Stimulated activated naive B cell treated with anti-CD40 and anti-IgM and Interleukin-4, amounts not matched to agents 10 μg/mL and 1 μg/mL and 100 μg/mL, for 72 hours (primary cell): ENCODE measurements at places on chromosomes 1 and 21.

DNA sequence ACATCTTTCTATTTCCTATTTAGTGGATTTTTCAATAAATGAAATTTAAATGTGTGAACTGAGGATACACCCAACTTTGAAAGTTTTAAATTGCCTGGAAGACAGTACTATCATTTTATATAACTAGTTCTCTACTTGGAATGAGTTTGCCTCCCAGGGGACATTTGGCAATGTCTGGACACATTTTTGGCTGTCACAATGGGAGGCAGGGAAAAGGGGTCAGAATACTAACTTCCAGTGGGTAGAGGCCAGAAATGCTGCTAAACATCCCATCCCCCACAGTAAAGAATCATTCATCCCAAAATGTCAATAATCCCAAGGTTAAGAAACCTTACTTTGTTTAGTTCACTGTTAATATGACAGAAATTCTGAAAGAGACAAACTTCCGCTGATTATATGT lies 13.2 kb upstream of the NRAS start:
- DNase-seq: no peak

- no peak for DNase-seq
Measured at GRCh38 chr1:217090060-217090911, 367.1 kb upstream of the ESRRG start.

DNA sequence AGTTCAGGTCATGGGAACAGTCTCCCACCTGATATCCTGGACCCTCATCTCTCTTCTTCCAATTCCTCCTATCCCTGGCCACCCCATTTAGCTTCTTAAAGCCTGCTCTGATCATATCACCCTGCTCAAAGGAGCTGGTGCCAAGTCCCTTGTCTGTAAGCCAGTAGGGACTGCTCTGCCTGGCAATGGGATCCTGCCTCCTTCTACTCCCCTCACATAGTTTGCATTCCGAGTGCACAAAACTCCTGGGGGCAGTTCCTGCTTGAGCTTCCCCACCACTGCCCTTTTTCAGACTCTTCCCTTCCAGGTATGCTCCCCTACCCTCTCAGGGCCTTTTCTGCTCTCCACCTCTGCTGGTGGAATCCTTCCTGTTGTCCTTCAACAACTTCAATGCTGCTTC lies 48.1 kb downstream of the NGF start:
- DNase-seq: no peak

- no peak for DNase-seq
Measured at GRCh38 chr1:207440626-207441025, 13.5 kb upstream of the CR2 start.

- no peak for DNase-seq
Measured at GRCh38 chr1:47759251-47759935, 237.8 kb downstream of the TRABD2B start.

DNA sequence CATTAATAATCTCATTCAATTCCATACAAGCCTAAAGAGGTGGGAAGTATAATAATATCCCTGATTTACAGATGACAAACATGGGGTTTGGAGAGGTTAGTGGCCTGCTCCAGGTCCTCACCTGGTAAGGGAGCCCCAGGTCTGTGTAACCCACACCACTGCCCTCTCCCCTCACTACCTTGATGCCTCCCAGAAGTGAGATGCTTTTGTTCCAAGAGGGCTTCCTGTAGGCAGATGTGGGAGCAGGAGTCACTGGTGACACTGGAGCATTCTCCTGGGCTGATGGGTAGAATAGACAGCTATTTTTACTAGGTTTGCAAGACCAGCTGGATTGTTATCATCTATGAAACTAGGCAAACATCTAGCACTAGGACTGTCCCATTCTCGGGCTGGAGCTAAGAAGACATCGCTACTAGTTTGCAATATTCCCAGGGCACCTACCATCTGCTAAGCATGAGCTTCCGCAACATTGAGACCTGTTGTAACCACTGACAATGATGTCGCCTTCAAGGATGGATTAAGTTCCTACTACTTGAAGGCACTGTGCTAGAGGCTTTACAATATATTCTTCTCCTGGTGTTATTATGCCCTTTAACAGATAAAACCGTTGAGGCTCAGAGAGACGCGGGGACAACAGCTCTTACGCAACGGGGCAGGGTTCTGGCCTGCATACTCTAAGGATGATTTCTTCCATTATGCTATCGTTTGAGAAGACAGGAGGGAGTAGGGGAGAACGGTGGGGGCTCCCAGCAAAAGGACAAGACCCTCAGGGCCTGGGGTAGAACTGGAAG lies 35.0 kb downstream of the BATF3 start:
- no peak for DNase-seq

DNA sequence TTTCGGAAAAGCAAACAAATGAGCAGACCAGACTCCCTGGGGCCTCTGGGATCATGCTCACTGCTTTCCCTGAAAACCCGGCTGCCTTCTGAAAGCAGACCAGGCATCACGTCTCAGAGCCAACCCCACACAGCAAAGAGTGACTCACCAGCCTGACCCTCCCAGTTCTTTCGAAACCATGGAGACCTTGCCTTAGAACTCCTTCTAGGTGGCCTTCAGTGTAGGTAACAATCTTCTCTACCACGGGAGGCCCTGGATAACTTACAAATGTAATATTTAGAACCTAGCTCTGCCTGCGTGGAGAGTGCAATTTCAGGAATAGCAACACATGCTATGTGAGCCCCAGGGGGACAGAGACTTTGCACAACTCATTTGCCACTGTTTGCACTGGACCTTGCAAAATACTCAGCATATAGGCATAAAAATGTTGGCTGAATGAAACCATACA lies 105.2 kb downstream of the SUSD4 start:
- DNase-seq: no peak

GRCh38 chr1:961132-961669 lies 817 bp downstream of the KLHL17 start:
- no peak for DNase-seq

- no peak for DNase-seq
Measured at GRCh38 chr1:93695411-93696005, 13.9 kb upstream of the BCAR3 start.

- no peak for DNase-seq
Measured at GRCh38 chr21:16343776-16344175, 614.0 kb downstream of the USP25 start.

GRCh38 chr1:204114606-204115005 lies 37.2 kb downstream of the ETNK2 start:
- DNase-seq: no peak

GRCh38 chr1:214541693-214542092 lies 9.7 kb downstream of the PTPN14 start:
- DNase-seq: no peak

DNA sequence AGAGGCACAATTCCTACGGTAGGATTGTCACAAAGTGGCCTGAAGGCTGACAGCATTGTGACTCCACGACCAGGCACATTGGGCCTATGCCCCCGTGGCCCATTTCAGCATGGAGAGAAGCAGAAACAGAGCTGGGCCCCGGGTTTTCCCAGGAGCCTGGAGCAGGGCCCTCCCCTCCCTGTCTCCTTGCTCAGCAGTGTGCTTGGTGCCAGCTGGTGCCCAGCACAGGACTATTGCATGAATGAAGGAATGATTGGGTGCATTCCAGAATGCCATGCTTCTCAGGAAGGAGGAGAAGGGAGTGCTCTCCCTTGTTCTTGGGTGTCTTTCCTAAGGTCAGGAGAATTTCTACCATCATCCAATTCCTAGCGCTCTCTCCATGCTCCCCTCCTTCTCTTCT lies 33.7 kb downstream of the IER5 start:
- no peak for DNase-seq

GRCh38 chr1:110300412-110301085 lies 38.6 kb upstream of the RBM15 start:
- no peak for DNase-seq

DNA sequence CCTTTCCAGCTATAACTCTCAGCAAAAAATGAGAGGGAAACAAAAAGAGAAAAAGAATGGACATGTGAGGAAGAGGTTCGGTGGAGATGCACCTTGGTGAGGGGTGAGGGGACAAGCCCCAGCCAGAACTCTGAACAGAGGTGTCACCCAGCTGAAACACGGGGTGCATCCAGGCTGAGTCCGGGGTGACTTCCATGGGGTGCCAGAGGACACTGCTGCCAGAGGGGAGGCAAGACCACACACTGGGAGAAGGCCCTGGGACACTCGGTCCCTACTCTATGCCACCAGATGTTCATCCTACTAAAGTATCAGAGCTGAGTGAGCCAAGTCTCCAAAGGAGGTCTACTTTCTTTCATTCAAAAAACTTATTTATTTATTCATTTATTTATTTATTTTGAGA lies 36.1 kb upstream of the PPP1R15B start:
- no peak for DNase-seq
